Posterior cingulate gyrus (tissue), 11 donors: ENCODE measurements at places on chromosomes 4 and X.

- peak; percentile 57 for DNase-seq
Observed at GRCh38 chr4:2930758-2931511, 32.3 kb downstream of the NOP14 start.

DNA sequence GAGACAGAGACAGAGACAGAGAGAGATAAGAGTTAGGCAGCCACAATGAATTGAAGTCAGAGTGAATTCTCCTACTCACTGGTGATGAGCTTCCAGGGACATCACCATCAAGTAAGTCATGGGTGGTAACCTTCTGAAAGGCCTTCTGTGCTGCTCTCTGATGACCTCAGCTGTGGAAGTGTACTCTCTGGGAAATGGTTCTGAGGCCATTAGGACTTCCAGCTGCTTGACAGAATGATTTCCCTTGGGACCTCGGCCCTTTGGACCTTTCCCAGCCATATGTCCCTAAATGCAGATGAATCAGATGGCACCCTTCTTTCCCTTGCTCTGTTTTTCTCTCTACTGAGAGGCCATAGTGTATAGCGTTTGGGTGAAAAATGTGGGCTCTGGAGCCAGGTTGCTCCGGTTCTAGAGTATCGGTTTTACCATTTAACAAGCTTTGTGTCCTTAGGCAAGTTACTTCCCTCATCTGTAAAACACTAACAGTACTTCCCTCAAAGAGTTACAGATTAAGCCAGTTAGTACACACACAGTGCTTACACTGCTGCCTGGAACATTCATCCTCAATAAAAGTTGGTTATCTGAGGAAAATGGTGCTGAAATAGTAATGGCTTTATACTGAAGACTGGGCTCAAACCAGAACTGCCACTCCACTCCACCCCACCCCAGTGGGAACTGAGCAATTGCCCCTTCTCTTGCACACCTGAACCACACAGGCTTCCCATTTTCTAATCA, 7.6 kb downstream of the SEPTIN11 start:
- DNase-seq: no peak

GRCh38 chrX:118495061-118495921, at the start of gene DOCK11:
TSS of gene DOCK11 (plus strand) at chrX:118495815. CDS start at chrX:118495972, 157 bp downstream.
- peak; percentile 91 for DNase-seq

DNA sequence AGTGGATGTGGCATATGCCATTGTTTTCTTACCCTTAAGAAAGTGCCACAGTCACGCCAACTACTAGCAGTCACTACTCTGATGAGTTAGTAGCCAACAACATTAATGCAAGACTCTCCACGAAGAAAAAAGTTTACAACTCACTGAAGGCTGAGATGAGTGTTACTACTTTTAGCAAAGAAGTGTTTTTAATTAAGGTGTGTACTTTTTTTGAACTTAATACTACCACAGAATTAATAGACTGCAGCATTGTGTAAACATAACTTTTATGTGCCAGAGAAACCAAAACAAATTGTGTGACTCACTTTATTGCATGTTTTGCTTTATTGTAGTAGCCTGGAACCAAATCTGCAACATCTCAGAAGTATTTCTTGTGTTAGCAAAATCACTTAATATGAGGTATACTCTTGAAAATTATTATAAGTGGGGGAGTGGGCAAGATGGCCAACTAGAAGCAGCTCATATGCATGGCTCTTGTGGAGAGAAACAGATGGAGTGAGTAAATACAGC, 2.2 kb upstream of the UGT2B4 start:
- DNase-seq: no peak

DNA sequence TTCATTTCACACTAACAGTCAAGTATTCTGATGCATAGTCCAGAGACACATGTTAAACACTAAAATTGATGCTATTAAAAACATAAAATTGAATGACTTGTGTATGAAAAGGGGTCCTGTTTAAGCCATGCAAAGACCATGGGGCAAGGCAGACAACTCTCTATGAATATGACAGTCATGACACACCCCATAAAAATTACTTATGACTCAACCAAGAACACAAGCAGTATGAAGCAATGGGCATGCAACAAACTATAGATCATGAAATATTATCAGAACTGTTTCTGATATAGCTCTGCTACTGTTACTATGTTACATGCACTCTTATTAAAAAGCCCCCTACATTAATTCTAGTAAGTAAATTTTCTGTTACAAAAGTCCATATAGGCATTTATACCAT, 57.5 kb upstream of the ZCCHC13 start:
- DNase-seq: no peak
